GM12878 (cell line): ENCODE measurements at places on chromosomes 3 and 15. TPM values are rescaled to one million over a fixed set of nuclear protein-coding genes. Genes with fewer than 3 reads are reported as not detected.

- H3K27me3 ChIP-seq: no peaks in the 10 kb centered on the region
- H3K4me1 ChIP-seq: no peaks in the 10 kb centered on the region
- no peak for DNase-seq
- no peak overlapping the region for H3K4me3 ChIP-seq
Observed at GRCh38 chr3:312160-312733, 115.7 kb downstream of the CHL1 start.

Gene SLC22A14
- not detected in 2 replicates for total RNA-seq

Gene CGNL1
- 0.08 and 0.10 TPM in 2 replicates for total RNA-seq

GRCh38 chr3:190064659-190065058, 56.0 kb downstream of the P3H2 start:
- H3K27ac ChIP-seq: no peak overlapping the region
- H3K36me3 ChIP-seq: no peaks in the 10 kb centered on the region
- no peaks in the 10 kb centered on the region for H3K4me1 ChIP-seq
- no peak for DNase-seq
- no peak overlapping the region for H3K4me3 ChIP-seq
- H3K27me3 ChIP-seq: no peaks in the 10 kb centered on the region

Gene ZPLD1
- not detected in 2 replicates for total RNA-seq

DNA sequence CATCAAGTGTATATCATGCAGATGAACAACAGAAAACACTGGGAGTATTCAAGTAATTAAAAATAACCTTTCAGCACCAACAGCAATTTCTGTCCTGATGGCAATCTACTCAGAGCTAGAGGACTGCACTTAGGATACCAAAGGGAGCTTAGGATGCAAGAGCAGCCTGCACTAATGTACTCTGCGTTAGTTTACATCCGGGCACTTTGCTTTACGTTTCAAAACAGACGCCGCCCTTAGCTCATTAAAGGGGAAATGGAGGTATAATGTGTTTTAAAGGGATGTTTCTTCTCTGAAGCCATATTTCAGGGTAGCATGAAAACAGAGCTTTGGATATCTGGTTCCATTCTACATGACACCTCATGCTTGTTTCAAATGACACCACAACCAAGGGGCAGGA, 14.0 kb upstream of the B3GNT5 start:
- H3K36me3 ChIP-seq: no peaks in the 10 kb centered on the region
- no peaks in the 10 kb centered on the region; the same call in 1 of the 2 replicates for H3K27me3 ChIP-seq
- no peak overlapping the region for H3K4me3 ChIP-seq
- DNase-seq: no peak
- no peaks in the 10 kb centered on the region for H3K4me1 ChIP-seq

Gene REC114
- total RNA-seq: not detected in 2 replicates

Gene STIMATE
- total RNA-seq: 19.1 and 20.9 TPM in 2 replicates

GRCh38 chr3:17972959-17973906, 230.8 kb upstream of the TBC1D5 start:
- no peaks in the 10 kb centered on the region for H3K36me3 ChIP-seq
- no peak for DNase-seq
- no peak overlapping the region for H3K4me3 ChIP-seq
- no peaks in the 10 kb centered on the region for H3K27me3 ChIP-seq

Gene CPOX
- 69.4 and 72.6 TPM in 2 replicates for total RNA-seq

- DNase-seq: no peak
- no peaks in the 10 kb centered on the region for H3K4me1 ChIP-seq
- no peak overlapping the region for H3K27ac ChIP-seq
- no peak overlapping the region for H3K4me3 ChIP-seq
- no peaks in the 10 kb centered on the region for H3K36me3 ChIP-seq
- no peaks in the 10 kb centered on the region; the same call in 1 of the 2 replicates for H3K27me3 ChIP-seq
Observed at GRCh38 chr3:71041371-71041770, 542.2 kb downstream of the FOXP1 start.

- DNase-seq: no peak
- H3K4me3 ChIP-seq: no peak overlapping the region
- H3K27me3 ChIP-seq: no peaks in the 10 kb centered on the region
- H3K36me3 ChIP-seq: no peaks in the 10 kb centered on the region; the same call in 1 of the 2 replicates
Observed at GRCh38 chr3:197256836-197257444, 41.5 kb downstream of the DLG1 start.

Gene EOMES
- 5.5 and 6.1 TPM in 2 replicates for total RNA-seq

Gene ANKRD63
- not detected in 2 replicates for total RNA-seq

DNA sequence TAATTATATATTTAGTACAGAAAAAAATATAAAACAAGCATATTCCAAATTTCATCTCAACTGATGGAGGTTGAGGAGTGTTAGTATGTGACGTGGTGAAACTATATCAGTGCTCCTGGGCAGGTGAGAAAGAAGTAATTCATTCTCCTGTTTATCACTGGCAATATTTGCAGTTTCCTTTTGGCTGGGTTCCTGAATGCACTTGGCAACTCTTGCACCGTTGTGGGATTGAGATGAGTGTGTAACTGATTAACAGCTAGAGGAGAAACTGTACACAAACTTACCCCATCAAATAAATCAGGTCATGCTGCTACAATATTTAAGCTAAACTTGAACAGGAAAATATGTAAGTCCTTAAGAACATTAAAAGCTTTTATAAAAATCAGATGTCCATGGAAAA, 2.1 kb upstream of the ATP13A4 start:
- H3K36me3 ChIP-seq: no peaks in the 10 kb centered on the region
- H3K27me3 ChIP-seq: no peaks in the 10 kb centered on the region
- no peaks in the 10 kb centered on the region for H3K4me1 ChIP-seq

DNA sequence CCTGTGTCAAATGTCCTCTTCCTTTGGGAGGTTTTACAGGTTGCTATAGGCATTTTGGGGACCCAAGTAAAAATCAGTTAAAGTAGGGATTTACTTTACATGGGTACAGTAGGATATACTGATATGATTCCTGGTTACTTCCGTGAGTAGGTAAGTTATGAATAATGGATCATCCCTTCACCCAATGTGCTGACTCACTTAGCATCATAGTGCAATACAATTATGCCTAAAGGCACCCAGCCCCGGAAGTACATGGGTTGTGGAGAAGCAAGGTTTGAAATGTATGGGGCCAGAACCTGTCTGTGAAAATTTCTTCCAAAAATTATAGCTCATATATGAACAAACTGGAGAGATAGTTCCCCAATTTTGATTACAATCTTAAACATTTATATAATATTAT, 64.0 kb downstream of the GLB1 start:
- H3K36me3 ChIP-seq: no peaks in the 10 kb centered on the region
- no peaks in the 10 kb centered on the region for H3K27me3 ChIP-seq
- no peak for DNase-seq
- no peak overlapping the region for H3K4me3 ChIP-seq
- H3K27ac ChIP-seq: no peak overlapping the region

Gene MESP2
- not detected in 2 replicates for total RNA-seq

DNA sequence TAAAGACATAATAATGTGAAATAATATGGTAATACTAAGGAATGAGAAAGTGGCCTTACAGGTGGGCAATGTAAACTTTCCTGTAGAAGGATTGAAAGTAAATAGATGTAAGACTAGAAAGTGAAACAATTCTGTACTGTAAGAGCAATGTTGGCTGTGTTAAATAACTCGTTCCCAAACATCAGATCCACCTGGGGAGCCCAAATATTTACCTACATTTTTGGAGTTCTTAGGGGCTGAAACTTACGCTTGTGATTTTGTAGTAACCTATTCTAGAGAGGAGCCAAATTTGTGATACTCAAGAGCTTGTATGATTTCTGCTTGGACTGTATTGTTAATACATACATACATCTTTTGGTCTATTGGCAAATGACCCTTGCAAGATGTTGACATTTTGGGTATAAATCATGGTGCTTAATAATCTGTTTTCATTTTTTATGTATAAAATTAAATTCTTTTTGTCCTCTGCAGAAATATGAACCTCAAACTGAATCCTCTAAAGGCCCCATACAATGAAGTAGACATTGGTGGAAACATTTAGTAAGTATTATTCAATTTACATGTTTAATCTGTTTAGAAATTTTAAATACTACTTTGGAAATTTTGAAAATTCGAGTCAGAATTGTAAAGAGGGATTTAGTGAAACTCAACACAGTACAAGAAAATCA, 8.5 kb upstream of the CHD2 start:
- H3K27ac ChIP-seq: no peak overlapping the region
- no peak for DNase-seq
- peaks cover 4% of the 10 kb centered on the region for H3K36me3 ChIP-seq
- H3K4me3 ChIP-seq: no peak overlapping the region

Gene PDZRN3
- total RNA-seq: 0.13 and 0.19 TPM in 2 replicates

- H3K27ac ChIP-seq: no peak overlapping the region
- DNase-seq: no peak
- H3K4me3 ChIP-seq: no peak overlapping the region
Observed at GRCh38 chr3:105459566-105460290, 93.0 kb downstream of the ALCAM start.

- no peak overlapping the region for H3K27ac ChIP-seq
- peaks cover 27% of the 10 kb centered on the region for H3K4me1 ChIP-seq
- no peaks in the 10 kb centered on the region for H3K27me3 ChIP-seq
- H3K36me3 ChIP-seq: no peaks in the 10 kb centered on the region
- H3K4me3 ChIP-seq: no peak overlapping the region
- no peak for DNase-seq
Observed at GRCh38 chr15:92098869-92099268, 245.4 kb downstream of the SLCO3A1 start.

DNA sequence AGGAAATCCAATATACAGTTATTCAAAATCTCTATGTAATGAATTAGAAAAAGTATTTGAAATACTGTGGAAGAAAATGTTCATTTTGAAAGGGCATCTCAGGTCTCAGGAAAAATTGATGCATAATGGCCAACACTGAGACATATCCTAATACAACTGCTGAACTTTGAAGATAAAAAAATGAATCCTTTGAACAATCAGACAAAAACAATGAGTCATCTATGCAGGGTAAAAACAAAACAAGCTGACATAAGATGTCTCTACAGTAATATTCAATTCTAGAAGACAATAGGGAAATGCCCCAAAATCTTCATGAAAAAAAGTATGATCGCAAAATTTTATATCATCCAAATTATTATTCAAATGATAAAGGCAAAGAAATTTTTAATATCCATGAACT, 34.0 kb upstream of the ZNF280D start:
- H3K36me3 ChIP-seq: no peaks in the 10 kb centered on the region
- no peaks in the 10 kb centered on the region for H3K27me3 ChIP-seq
- H3K4me3 ChIP-seq: no peak overlapping the region

GRCh38 chr3:158368271-158368670, 202.7 kb upstream of the MLF1 start:
- no peaks in the 10 kb centered on the region for H3K4me1 ChIP-seq
- DNase-seq: no peak
- no peaks in the 10 kb centered on the region for H3K27me3 ChIP-seq
- H3K27ac ChIP-seq: no peak overlapping the region
- H3K36me3 ChIP-seq: no peaks in the 10 kb centered on the region
- H3K4me3 ChIP-seq: no peak overlapping the region

DNA sequence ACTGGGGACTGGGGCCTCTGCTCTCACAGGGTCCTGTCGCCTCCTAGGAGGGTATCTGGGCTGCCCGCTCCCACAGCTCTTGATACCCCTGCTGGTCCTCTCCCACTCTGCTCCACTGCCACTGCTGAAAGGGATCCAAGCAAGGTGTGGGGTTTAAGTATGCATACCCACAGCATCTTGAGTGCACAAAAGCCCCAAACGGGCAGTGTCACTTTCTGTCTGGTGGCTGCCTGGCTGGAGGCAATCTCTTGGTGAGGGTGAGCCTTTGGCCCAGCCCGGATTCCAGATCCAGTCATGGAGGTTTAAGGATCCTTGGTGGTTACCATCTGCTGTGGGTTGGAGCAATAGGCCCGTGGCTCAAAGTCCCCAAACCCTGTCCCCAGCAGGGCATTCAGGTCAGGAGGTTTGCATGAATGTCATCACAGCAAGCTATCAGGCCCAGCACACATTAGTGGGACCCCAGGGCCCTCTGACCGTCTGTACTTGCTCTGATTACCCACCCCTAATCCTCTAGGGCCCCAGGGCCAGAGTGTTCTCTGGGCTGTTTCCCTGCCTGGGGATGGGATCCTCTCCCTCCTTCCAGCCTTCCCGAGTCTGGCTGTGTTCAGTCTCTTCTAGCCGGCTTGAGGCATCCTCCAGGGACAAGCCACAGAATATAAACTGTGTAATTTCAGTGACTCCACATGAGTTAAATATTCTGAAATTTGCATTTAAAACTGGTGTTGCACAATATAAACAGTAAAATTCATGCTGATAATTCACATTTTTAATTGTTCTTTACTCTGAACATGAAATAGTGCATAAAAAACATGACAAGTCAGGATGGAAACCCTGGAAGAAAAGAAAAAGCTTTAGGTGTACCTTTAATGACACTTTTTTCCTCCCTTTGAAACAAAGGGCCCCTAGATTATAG, 4.9 kb upstream of the TJP1 start:
- peaks cover 7% of the 10 kb centered on the region for H3K27me3 ChIP-seq
- no peak for DNase-seq
- H3K4me1 ChIP-seq: no peaks in the 10 kb centered on the region
- no peak overlapping the region for H3K4me3 ChIP-seq
- no peaks in the 10 kb centered on the region for H3K36me3 ChIP-seq
- no peak overlapping the region for H3K27ac ChIP-seq

Gene ZMYND10
- total RNA-seq: 0.45 and 0.80 TPM in 2 replicates

DNA sequence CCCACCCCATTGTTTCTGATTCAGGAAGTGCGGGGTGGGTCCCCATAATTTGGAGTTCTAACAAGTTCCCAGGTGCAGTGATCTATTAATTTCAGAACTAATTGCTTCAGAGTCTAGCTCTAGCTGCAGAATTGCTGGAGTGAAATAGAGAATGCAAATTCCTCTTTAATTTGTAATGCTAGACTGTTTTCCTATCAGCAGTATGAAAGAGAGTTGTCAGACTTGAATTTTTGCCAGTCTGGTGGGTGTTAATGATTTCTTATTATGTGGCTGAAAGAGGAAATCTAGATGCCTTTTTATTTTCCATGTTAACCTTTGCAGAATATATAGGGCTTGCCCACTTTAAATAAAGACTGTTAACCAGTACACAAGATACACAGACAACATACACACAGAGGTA, 23.7 kb downstream of the APH1B start:
- no peak overlapping the region for H3K4me3 ChIP-seq
- no peak for DNase-seq
- no peaks in the 10 kb centered on the region for H3K36me3 ChIP-seq

- H3K27ac ChIP-seq: no peak overlapping the region
- no peaks in the 10 kb centered on the region for H3K4me1 ChIP-seq
- no peaks in the 10 kb centered on the region for H3K27me3 ChIP-seq
- H3K36me3 ChIP-seq: no peaks in the 10 kb centered on the region
- no peak overlapping the region for H3K4me3 ChIP-seq
Observed at GRCh38 chr3:73827204-73827603, 202.5 kb upstream of the PDZRN3 start.

Gene RBMS3
- total RNA-seq: 3.4 and 4.4 TPM in 2 replicates

GRCh38 chr3:140552898-140553297, 125.0 kb upstream of the TRIM42 start:
- H3K27me3 ChIP-seq: no peaks in the 10 kb centered on the region
- no peaks in the 10 kb centered on the region for H3K4me1 ChIP-seq
- DNase-seq: no peak
- no peak overlapping the region for H3K4me3 ChIP-seq
- H3K27ac ChIP-seq: no peak overlapping the region
